ENCODE measurements at places on chromosomes 1 and 21.

DNA sequence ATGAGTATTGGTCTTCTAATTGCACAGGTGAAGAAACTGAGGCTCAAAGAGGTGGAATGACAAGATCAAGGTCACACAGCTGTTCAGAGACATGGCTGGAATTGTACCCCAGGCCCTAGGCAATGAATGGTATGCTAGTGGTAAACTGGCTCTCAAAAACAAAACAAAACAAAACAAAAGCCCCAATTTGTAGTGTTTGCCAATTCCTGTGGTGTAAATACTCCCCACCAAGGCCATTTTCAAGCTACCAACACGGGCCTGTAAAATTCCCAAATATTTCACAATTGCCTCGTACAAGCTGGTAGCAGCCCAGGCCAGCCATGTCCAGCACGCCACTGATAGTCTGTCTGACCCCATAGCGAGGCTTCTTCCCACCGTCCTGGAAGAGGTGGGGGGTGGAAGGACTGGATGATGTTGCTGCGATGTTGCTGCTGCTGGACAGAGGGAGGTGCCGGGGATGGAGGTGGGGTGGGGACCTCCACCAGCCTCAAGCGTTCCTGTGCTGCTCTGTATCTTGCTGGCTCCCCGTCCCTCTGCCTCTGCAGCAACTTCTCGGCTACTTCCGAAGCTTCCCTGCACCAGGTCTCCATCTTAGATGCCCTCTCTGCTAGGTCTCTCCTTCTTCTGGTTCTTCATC lies 62.2 kb upstream of the RUNX3 start:
- no peak for DNase-seq

- DNase-seq, result no peak
Observed at GRCh38 chr1:77582905-77583304, 99.6 kb downstream of the ZZZ3 start.

DNA sequence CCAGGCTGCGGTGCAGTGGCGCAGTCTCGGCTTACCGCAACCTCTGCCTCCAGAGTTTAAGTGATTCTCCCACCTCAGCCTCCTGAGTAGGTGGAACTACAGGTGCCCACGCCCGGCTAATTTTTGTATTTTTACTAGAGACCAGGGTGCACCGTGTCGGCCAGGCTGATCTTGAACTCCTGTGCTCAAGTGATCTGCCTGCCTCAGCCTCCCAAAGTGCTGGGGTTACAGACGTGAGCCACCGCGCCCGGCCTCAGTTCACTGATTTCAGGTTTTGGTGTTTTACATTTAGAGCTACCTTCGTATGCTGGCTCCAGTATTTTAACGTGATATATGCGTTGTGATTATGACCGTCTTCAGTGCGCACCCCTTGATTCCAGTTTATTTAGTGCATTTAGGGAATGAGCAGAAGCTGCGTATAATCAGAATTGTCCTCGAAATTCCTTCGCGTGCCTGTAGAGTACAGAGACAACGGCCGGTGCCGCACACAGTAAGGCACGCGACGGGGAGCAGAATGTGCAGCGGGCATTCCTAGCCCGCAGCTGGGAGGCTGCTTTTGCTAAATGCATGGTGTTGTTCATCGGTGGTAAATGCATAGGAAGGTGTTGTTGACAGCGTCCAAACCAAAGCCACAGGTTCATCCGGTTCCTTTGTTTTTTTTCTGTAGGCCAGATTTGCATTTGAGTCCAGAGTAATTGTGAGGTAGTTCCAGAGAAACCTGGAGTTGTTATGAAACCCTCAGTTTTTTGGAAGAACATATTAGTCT lies 48.9 kb upstream of the DIP2A start:
- DNase-seq, result no peak

- DNase-seq, result no peak
Observed at GRCh38 chr1:222283147-222283768, 264.6 kb downstream of the HHIPL2 start.

GRCh38 chr21:36828891-36829515 lies 130.1 kb downstream of the SIM2 start:
- no peak for DNase-seq

- no peak for DNase-seq
Observed at GRCh38 chr1:214864896-214865688, 217.4 kb upstream of the KCNK2 start.

- no peak for DNase-seq
Observed at GRCh38 chr1:56972976-56973375, 7.2 kb upstream of the C8B start.

- no peak for DNase-seq
Observed at GRCh38 chr1:182707122-182707521, 22.7 kb upstream of the RGS8 start.

GRCh38 chr1:214662223-214662785 lies 59.3 kb downstream of the CENPF start:
- no peak for DNase-seq

- no peak for DNase-seq
Observed at GRCh38 chr1:200037501-200037900, 10.0 kb downstream of the NR5A2 start.

DNA sequence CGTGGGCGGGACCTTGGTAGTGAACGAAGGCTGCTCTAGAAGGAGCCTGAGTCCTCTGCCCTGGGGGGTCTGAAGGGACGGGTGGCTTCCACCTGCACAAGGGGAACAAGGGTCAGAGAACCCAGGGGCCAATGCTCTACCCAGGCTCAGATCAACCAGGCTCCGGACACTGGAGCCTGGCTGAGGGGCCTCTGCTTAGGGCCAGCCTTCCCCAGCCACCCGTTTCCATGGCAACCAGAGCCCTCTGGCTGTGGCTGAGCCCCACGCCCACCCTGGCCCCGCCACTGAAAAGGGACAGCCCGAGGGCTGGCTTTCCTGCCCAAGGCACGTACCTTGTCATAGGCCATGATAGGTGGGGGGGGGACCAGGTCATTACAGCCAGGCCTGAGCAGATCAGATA lies 724.6 kb downstream of the PTPRU start:
- no peak for DNase-seq

DNA sequence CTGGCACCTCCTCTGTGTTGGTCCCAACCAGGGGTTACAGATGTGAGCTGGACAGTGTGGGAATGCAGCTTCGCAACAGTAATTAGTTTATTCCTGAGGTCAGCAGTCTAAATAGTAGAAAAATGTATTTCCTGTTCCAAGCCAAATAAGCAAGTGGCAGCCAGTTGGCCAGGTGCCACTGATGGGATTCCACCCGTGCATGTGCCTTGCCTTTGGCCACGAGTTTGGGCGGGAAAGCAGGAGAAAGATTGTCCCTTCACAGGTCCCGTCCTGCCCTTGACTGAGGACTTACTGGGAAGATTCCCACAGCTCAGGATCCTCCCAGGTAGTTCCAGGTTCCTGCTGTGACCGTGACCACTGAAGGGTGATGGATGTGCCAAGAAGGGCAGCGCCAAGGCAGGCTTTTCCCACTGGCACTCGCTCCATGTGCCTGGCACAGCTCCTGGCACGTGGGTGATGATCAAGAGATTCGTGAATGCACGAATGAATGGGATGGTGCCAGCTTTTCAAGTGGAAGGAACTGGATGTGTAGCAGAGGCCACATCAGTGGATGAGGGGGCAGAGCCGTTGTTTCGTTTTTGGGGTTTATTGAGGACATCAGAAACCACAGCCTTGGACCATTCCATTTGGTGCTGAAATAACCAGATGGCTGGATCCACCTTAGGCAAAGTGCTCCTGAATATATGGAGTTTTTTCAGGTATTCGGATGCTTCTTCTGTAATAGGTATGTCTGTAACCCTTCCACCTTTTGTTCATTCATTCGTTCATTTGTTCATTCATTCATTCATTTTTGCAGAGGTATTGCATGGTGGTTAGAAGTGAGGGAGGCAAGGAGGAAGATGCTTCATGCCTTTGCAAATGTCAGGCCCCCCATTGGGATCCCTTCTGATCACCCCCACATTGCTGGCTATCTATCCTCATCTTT lies 62.4 kb upstream of the WNT4 start:
- no peak for DNase-seq

DNA sequence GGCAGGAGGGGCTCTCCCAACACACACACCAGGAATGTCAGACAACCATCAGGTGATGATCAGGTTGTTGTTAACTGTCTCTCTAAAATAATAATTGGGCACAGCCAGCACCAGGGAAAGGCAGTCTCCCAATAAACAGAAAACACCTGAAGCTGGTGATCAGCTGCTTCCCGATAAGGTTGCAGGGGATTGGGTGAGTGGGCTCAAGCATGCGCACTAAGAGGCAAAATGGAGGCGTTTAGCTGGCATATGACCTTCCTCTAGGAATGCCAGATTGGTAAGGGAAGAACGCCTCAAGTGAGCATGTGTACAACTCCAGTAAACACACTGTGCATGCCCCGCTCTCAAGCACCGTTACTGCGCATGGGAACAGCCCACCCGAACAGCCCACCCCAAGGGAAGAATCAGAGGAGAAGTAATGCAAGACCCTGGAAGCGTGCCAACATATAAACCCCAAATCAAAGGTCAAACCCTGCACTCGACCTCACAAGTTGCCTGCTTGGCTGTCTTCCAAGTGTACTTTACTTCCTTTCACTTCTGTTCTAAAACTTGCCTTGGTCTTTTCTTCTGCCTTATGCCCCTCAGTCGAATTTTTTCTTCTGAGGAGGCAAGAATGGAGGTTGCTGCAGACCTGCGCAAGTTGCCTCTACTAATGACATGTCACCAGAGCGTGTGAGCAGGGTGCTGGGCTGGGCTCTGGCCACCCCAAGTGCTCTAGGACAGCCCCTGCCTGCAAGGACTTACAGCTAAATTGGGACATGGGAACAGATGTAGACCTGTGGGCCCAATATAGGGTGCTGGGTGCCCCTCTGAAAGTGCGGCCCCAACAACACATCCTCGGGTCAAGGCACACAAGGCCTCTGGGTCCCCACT lies 200.8 kb downstream of the RHOU start:
- DNase-seq, result no peak

DNA sequence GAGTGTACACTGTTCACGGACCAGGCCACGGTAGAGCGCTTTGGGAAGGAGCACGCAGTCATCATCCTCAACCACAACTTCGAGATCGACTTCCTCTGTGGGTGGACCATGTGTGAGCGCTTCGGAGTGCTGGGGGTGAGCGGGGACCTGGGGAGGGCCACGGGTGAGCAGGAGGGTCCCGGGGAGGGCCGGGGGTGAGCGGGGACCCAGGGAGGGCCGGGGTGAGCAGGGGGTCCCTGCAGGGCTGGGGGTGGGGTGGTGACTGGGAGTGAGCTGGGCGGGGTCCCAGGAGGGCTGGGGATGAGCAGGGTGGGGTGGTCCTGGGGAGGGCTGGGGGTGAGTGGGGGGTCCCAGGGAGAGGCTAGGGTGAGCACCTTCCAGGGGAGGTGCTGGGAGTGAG lies 44.1 kb upstream of the TRAPPC10 start:
- DNase-seq, result no peak

DNA sequence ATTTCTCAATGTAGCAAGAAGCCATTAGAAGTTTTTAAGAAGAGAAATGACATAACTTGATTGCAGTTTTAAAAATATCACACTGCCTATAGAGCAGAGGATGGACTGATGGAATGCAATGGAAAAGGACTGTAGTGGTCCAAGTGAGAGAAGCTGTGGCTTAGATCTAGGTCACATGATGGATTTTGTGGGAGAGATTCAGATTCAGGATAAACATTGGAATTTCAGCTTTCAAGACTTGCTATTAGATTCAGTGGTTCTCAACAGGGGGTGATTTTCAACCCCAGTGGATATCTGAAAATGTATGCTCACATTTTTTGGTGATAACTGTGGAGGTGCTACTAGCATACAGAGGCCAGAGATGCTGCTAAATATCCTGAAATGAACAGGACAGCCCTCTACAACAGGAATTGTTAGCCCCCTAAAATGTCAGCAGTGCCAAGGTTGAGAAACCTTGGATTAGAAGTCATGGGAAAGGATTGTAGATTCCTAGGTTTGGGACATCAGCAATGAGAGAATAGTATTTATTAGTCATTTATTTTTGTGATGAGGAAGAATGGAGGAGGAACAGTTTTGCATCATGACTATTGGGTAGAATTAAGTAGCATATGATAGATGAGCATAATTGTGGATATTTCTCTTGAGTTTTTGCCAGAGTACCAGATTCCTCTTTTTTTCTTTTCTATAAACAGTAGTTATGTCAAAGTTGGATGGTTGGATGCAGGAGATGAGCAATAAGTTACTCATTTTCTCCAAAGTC lies 30.1 kb upstream of the KCNK2 start:
- DNase-seq, result no peak

- no peak for DNase-seq
Observed at GRCh38 chr1:4090976-4091660, 191.0 kb upstream of the C1orf174 start.

GRCh38 chr1:28973596-28974421 lies 59.4 kb downstream of the EPB41 start:
- no peak for DNase-seq

GRCh38 chr1:116681343-116681899 lies 13.9 kb upstream of the IGSF3 start:
- no peak for DNase-seq

GRCh38 chr1:151707541-151708065 lies 9.0 kb downstream of the CELF3 start:
- no peak for DNase-seq

- DNase-seq, result no peak
Observed at GRCh38 chr1:212635141-212635631, 26.6 kb downstream of the ATF3 start.

DNA sequence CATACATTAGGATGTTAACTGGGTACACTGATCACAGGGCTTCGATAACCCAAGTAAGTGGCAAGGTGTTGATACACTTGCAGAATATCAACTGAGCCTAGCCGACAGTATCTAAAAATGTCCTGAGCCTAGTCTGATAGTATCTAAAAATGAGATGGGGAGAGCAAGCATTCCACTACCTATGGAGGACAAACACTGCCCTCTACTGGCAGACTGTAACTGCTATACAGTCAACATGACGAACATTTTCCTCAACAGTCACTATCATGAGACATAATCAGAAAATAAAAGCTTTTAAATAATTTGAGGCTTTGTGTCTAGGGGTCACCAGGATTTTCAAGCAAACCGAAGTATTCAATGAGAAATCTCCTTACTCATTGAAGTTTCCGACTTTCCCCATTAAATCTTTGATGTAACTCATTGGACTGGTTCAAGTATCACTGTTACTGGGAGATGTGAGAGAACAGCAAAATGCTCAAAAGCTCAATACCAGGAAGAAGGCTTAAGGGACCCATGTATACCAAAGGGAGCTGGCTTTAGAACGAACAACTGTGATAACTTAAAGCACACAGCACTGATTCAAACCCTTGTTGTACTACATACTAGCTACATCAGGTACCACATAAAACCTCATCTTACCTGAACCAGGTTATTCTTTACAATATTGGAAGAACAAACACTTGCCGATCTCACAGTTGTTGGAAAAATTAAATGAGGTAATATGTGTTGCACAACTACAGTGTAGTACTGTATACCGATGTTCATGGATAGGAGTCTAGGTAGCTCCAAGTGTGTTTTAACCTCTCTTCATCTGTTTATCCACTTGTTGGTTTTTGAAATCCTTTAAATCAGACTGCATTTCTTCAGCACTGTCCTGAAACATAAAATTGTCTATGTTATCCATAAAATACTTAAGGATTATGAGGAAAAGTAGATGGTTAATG lies 31.1 kb upstream of the SLC45A3 start:
- no peak for DNase-seq

DNA sequence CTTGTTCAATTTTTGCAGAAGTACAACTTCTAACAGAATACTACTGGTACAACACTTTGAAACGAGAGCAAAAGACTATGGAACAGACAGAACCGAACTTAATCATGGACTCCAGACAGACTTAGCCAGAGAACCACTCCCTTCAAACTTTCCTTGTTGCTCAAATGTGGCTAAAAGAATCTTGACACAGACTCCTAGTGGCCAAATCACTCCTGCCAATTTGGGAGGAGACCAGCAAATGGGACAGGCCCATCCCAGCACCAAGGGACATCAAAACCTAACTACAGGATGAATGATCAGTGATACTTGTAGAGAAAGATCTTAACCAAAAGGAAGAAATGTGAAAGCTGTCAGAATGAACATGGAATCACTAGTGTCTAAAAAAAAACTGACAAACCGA lies 154.0 kb downstream of the MATN1 start:
- DNase-seq, result no peak

Measured in activated CD4-positive, alpha-beta T cell treated with anti-CD3 and anti-CD28 coated beads, Interleukin-2, amount 50 U/mL, for 24 hours (primary cell).